Activated T-helper 1 cell treated with Interleukin-2 at 50 U/mL for 16 hours (primary cell): ENCODE measurements at places on chromosomes 5 and 9.
A peak's percentile ranks its signal among the peaks of the same experiment; 100 is the strongest.

DNA sequence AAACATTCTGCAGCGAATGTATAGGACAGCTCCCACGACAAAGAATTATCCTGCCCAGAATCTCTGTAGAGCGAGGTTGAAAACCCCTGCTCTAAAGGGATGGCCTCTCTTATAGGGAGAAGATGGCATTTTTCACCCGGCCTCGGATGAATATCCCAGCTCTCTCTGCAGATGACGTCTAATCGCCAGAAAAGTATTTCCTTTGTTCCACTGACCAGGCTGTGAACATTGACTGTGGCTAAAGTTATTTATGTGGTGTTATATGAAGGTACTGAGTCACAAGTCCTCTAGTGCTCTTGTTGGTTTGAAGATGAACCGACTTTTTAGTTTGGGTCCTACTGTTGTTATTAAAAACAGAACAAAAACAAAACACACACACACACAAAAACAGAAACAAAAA is 17.4 kb upstream of the RARS1 start:
- no peak for DNase-seq

DNA sequence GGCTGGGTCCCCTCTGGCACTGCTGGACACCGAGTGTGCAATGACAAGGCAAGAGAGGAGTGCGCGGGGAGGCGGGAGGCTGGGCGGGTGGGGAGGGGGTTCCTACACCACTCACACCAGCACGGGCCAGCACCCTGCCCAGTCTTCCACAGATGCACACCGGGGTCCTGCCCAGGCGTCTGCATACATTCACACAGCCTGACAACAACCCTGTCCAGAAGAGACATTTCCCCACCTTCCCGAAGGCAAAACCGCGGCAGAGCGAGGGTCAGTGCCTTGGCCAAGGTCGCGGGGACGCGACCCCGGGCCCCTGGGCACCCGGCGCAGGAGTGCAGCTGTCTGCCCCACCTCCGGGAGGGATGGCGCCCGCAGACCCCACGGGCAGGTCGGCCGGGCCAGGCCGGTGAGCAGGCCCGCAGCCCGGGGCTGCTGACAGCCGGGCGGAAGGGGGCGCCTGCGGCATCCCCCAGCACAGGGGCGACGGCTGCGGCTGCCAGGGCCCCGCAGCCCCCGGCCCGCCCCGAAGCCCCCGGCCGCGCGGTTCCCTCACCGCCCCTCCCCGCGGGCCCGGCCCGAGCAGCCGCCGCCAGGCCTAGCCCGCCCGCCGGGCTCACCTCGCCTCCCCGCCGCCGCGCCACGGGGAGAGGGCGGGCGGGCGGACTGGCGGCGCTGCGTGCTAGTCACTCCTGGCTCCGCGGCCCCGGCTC is 496 bp downstream of the MAPK9 start:
- DNase-seq = peak; percentile 15

- DNase-seq = no peak
Observed at GRCh38 chr9:135087489-135087792, at the start of gene OLFM1. OLFM1 (plus strand) TSS chr9:135087668; CDS start chr9:135087990, 322 bp downstream.

DNA sequence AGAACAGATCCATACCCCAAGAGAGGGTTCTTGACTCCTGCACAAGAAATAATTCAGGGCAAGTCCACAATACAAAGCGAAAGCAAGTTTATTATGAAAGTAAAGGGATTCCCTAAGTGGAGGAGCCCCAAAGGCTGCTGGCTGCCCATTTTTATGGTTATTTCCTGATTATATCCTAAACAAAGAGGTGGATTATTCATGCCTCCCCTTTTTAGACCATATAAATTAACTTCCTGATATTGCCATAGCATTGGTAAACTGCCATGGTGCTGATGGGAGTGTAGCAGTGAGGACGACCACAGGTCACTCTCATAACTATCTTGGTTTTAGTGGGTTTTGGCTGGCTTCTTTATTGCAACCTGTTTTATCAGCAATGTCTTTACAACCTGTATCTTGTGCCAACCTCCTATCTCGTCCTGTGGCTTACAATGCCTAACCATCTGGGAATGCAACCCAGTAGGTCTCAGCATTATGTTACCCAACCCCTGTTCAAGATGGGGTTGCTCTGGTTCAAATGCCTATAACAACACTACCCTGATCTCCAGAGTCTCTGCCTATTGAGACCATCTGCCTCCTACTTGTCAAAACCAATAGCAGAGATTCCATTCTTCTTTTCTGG is 154.4 kb upstream of the GRAMD2B start:
- no peak for DNase-seq

DNA sequence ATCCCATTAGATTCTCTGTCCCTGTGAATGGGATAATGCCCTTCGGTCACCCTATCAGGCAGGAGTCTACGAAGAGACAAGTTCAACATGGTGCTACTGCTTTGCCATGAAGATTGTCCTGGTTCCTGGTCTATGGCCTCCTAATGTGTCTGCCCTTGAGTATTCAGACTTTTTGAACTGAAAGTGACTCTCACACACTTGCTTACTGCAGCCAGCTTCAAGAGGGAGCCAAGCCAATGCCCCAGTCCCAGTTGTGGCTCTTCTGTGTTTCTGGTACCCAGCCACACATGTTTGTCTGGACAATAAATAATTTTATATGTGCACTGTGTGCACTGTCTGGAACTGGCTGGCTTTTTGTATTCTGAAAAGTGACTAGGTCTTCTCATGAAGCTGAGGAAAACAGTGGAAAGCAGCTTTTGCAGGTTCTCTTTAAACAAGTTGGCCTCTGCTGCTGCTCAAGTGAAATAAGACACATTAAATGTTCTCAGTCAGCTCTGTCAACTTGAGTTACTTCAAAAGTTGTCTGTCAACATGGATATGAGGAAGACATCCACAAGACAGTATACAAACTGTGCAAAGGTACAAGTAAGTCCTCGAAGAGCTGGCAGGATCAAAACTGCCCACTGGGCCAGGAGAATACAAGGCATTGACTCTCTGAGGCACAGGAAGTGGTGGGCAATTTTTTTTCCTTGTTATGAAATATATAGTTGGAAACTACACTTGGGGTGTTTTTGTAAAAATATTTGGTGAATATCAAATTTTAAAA is 60.0 kb downstream of the ZNF608 start:
- no peak for DNase-seq

DNA sequence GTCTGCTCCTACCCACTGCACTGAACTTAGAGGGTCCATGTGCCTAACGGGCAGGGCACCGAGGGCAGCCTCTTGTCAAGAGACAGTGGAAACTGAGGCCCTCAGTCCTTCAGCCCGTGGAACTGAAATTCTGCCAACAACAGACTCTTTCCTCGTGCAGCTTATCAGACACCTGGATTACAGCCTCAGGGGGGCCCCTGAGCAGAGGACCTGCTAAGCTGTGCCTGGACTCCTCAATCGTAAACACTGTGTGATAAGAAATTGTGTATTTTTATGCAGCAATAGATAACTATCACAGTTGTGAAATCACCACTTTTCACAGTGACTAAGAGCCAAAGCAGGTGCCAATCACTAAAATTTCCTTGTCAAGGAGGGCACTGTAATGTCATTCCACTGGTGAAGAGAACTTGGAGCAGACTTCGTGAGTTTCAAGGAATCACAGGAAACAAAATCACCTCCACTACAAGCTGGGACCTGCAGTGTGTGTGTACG is 33.4 kb upstream of the CTSV start:
- no peak for DNase-seq

DNA sequence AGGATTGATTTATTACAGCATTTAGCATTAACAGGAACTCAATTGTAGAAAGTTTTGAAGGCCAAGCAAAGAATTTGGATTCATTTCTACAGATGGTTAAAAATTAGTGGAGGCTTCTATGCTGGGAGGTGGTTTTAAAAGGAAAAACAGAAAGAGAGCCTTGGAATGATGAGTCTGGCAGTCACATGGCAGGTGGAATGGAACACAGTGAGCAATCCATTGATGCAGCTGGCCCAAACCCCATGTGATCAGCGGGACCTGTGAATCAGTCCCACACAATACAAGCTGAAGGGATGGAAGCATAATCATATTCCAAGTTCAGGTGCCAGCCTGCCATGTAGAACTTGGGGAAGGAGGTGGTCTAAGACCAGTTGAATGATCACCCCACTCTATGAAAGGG is 147.9 kb downstream of the PIP5K1B start:
- DNase-seq = no peak

- DNase-seq = no peak
Observed at GRCh38 chr5:155914766-155915165, 412.2 kb upstream of the SGCD start.

DNA sequence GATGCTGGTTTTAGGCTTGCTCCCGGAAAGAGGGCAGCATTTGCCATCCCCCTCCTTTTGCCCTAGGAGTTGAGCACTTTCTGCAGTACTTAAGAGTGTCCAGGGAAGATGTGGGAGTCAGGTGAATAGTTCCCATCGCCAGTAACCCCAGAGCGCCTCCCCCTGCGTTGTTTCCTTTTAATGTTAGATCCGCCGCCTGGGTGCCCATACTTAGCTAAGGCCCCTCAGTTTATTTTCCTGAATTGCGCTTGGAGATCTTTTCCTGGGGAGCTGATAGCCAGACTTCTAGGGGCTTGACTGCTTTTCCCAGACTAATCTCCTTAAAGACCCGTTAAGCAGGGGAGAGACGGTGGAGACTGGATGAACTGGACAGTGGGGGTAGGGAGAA is 377 bp upstream of the PCDHAC2 start:
- no peak for DNase-seq

DNA sequence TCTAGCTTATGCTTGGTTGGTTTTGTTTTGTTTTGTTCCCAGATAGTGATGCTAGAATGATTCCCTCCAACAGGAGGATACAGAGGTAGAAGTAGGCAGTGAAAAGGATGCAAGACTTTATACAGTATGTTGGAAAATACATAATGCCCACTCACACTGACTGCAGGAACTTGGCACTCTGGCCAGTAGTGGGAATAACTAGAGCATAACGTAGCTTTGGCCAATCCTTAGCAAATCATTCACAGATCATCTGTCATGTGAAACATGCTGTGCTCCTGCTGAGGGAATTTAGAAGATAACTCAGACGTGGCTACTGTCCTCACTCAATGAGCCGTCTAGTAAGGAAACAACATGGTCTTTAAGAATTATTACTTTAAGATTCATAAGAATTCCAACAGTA is 13.5 kb downstream of the CFAP90 start:
- no peak for DNase-seq
